ENCODE measurements at places on chromosomes 4 and X. TPM values are rescaled to one million over a fixed set of nuclear protein-coding genes. Genes with fewer than 3 reads are reported as not detected.

DMP1 gene
- not detected for total RNA-seq

FRMD7 gene
- total RNA-seq, result 0.03 TPM

CENPVL2 gene
- total RNA-seq, result not detected

SLC25A53 gene
- 16.4 TPM for total RNA-seq

SPANXN3 gene
- total RNA-seq, result not detected

STBD1 gene
- 11.1 TPM for total RNA-seq

NXF3 gene
- total RNA-seq, result not detected

SPANXD gene
- not detected for total RNA-seq

GDPD2 gene
- not detected for total RNA-seq

SMR3B gene
- total RNA-seq, result not detected

ARHGAP36 gene
- total RNA-seq, result not detected

TBX22 gene
- not detected for total RNA-seq

PLAC8 gene
- not detected for total RNA-seq

MAGED4B gene
- 31.4 TPM for total RNA-seq

SLC6A8 gene
- 56.2 TPM for total RNA-seq

CXorf51B gene
- total RNA-seq, result not detected

NAP1L2 gene
- 1.3 TPM for total RNA-seq

APBB2 gene
- total RNA-seq, result 47.6 TPM

GABRA4 gene
- not detected for total RNA-seq

CRMP1 gene
- under 0.01 TPM for total RNA-seq

UGT2B15 gene
- total RNA-seq, result not detected

FAM9C gene
- not detected for total RNA-seq

IL2RG gene
- total RNA-seq, result not detected

TREX2 gene
- total RNA-seq, result 1.7 TPM

CDX4 gene
- total RNA-seq, result not detected

UGT2B11 gene
- total RNA-seq, result not detected

MAGEB16 gene
- total RNA-seq, result not detected

TRIM75 gene
- total RNA-seq, result not detected

GRIA2 gene
- not detected for total RNA-seq

ARR3 gene
- not detected for total RNA-seq

Data from smooth muscle cell of the pulmonary artery (primary cell).